NCI-H446 treated with DMSO at 0.1 percent for 48 hours (cell line): ENCODE measurements at places on chromosomes 16 and 17.

GRCh38 chr17:75646638-75646992 is 13.4 kb downstream of the SMIM5 start:
- no peak for DNase-seq

GRCh38 chr17:81173762-81174155 is 7.7 kb upstream of the AATK start:
- no peak for DNase-seq

DNA sequence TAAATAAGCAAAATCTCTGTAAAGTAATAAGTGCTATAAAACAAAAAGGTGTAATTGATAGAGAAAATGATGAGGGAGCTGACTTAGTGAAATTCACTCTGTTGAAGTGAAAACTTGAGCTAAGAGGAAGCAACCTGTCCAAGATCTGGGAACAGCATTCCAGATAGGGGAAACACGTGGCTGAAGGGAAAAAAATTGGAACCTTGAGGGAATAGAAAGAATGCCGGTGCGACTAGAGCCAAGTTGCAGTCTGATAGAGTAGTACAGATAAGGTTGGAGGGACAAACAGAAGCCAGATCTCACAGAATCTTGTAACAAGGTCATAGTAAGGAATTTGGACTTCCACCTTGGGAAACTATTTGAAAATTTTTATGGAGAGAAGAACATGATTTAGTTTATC is 623 bp upstream of the DDX52 start:
- no peak for DNase-seq

GRCh38 chr17:78607038-78607437 is 29.8 kb upstream of the DNAH17 start:
- DNase-seq: no peak

DNA sequence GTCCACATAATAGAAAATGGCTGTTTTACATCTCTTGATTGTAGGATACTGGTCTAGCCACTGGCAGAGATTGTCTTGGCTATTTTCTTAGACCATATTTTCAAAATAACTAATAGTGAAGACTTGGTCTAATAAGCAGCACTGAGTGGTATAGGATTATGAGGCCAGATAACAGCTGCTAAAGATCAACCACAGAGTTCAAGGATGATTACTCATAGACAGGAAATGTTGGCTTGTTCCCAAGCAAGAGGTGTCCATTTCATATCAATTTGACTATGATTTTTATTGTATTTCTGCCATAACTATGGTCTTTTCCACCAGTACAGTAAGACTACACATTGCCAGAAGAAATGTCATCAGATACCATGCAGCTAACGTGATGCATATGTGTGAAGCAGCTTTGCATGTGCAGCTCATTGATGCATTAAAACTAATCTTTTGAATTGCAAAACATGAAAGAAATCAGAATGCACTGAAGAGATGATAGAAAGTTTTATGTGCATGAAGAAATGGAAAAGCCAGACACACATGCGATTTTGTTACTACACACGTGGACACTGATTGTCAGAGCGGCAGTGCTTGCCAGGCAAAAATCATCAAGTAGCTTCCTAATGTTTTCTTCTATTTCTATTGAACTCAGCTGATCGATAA is 693.3 kb downstream of the CDH11 start:
- DNase-seq: peak; percentile 3

- DNase-seq: no peak
Measured at GRCh38 chr16:78576941-78577340, 477.5 kb downstream of the WWOX start.

- no peak for DNase-seq
Measured at GRCh38 chr16:50453446-50453845, 84.7 kb upstream of the BRD7 start.

DNA sequence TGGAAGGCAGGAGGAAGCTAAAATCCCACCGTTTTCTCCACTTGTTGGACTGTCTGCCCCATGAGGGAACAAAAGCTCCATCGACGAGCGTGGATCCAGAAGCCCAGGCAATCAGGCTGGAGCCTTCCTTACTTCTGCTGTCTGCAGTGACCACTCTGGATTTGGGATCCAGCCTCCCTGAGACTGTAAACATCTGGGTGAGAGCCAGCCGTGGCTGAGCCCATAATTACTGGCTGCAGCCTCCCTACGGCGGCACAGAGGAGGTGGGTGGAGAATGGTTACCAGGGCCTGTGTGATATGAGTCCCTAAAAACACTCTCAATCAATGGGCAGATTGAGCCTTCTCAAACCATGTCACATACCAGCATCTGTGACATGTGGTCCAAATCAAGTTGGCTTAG is 158.2 kb downstream of the FOXL1 start:
- DNase-seq: no peak
